ENCODE measurements at places on chromosomes 16 and 17.

GRCh38 chr17:15516150-15516549 is 47.1 kb downstream of the TVP23C start:
- DNase-seq: no peak

- DNase-seq: no peak
Observed at GRCh38 chr17:40541873-40542557, 23.3 kb downstream of the CCR7 start.

DNA sequence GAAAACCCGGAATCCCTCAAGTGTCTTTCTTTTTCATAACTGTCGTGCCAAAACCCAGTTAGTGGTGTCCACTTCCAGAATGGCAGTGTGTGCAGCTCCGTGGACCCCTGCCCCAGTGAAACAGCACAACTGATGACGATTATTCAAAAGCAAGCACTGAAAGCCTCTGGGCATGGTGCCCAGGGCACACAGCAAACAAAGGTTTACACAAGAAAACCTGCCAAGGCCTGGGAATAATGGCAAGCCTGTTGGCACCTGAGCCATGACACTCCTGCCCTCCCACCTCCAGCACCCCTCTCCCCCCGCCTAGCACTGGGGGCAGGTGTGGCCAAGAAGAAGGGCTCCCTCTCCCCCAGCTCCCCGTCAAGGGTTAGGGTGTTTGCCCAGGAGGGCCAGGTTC is 2.8 kb downstream of the PKMYT1 start:
- no peak for DNase-seq

DNA sequence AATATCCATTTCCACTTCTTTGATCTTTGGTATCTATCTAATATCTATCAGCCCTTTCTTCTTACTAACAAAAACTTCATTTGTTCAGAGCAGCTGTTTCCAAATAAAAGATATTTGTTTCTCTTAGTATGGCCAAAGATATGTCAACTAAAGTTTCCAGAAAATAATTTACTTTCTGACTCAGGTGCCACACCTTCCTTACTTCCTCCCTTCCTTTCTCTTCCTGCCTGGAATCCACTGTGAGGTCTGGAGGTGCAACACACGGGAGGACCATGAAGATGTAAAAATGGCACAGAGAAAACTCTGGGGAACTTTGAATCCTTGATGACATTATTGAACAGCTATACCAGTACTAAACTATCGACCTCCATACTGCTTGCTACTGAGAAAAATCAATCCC is 14.0 kb downstream of the MED13 start:
- DNase-seq: no peak

- DNase-seq: no peak
Observed at GRCh38 chr16:81615411-81615810, 163.7 kb upstream of the PLCG2 start.

GRCh38 chr16:65754820-65755691 is 611.4 kb upstream of the CDH5 start:
- DNase-seq: no peak

DNA sequence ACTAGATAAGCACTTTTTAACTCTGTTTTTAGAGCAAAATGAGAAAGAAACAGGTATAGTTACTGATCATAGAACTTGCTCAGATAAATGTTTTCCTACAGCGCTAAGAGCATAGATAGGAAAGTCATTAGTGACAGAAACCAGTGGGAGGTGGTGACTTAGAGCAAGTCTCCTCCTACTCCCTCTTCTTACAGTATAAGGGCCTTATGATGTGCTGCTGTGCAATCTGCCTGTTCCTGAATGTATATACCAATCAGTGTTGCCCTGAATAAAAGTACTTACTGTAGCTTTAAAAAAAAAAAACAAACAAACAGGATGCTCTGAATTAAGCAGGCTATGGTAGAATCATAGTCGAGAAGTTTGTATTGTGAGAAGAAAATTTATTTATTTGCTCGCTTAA is 23.3 kb upstream of the RASL10B start:
- no peak for DNase-seq

- no peak for DNase-seq
Observed at GRCh38 chr17:81056312-81056711, 21.4 kb downstream of the BAIAP2 start.

- DNase-seq: no peak
Observed at GRCh38 chr16:53519417-53520091, 16.5 kb upstream of the AKTIP start.

DNA sequence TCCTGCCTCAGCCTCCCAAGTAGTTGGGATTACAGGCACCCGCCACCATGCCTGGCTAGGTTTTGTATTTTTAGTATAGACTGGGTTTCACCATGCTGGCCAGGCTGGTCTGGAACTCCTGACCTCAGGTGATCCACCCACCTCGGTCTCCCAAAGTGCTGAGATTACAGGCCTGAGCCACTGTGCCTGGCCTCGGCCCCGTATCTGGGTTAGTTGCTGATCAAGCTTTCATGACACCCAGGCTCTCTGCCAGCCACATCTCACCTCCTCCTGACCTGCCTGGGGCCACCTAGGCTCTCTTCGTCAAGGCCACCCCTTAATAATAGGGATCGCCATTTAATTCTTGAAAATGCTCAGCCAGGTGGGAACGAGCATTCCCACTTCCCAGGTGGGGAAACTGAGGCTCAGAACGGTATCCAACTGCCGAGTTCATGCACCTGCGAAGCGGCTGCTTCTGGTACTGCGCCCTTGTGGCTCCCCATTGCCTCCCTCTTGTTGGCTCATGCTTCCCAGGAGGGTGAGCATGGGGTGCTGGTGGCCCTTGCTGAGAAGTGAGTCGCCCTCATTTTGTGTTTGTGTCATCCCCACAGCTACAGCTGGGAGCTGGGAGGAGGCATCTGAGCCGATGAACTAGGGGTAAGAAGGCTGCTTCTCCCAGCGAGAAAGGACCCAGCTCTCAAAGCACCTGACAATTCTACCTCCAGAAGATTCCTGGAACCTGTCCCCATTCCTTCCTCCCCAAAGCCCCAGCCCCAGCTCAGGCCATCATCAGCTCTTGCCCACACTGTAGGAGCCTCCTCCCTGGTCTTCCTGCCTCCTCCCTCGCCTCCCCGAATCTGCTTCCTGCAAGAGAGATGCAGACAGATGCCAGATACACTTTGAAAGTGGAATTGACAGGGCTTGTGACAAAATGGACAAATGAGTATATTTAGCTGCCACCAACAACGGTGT is 17.3 kb upstream of the SNN start:
- DNase-seq: no peak

- no peak for DNase-seq
Observed at GRCh38 chr17:39096508-39097149, 54.8 kb downstream of the PLXDC1 start.

- no peak for DNase-seq
Observed at GRCh38 chr17:29929006-29929532, 959 bp downstream of the SSH2 start.

- DNase-seq: no peak
Observed at GRCh38 chr16:1155353-1156054, 2.6 kb downstream of the CACNA1H start.

- DNase-seq: no peak
Observed at GRCh38 chr16:322476-323143, 29.9 kb downstream of the AXIN1 start.

GRCh38 chr17:16529906-16530305 is 37.9 kb upstream of the LRRC75A start:
- no peak for DNase-seq

GRCh38 chr16:87681981-87682570 is 79.8 kb downstream of the JPH3 start:
- no peak for DNase-seq

DNA sequence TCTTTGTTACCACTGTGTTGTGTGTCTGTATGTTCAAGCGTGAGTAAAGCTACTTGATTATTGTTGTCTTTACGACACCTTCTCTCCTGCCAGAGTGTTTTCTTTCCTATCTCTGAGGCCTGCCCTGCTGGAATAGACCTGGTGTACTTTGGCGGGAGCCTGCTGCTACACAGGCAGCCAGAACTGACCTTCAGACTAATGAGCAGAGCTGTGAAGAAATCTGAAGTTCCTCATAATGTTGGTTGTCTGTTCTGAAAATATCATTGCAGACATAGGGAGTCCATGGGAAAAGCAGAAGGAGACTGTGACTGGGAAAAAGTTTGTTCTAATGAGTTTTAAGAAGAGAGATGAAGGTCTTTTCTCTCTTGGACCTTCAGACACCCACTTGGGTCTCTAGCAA is 9.8 kb downstream of the RHOT1 start:
- DNase-seq: no peak

DNA sequence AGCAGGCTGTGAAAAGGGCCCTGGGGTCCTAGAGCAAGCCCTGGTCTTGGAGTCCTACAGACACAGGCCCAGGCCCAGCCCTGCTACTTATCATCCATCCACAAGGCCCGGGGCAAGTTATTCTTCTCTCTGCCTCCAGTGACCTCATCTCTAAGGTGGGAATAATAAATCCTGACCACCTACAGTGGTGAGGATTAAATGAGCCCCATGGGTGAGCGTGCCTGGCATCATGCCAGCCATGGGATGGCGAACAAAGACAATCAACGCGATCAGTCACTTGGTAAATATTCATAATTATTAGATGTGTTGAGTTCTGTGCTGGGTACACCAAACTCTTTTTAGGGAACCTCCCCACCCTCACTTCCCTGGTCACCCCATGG is 5.5 kb downstream of the KRT15 start:
- DNase-seq: no peak

DNA sequence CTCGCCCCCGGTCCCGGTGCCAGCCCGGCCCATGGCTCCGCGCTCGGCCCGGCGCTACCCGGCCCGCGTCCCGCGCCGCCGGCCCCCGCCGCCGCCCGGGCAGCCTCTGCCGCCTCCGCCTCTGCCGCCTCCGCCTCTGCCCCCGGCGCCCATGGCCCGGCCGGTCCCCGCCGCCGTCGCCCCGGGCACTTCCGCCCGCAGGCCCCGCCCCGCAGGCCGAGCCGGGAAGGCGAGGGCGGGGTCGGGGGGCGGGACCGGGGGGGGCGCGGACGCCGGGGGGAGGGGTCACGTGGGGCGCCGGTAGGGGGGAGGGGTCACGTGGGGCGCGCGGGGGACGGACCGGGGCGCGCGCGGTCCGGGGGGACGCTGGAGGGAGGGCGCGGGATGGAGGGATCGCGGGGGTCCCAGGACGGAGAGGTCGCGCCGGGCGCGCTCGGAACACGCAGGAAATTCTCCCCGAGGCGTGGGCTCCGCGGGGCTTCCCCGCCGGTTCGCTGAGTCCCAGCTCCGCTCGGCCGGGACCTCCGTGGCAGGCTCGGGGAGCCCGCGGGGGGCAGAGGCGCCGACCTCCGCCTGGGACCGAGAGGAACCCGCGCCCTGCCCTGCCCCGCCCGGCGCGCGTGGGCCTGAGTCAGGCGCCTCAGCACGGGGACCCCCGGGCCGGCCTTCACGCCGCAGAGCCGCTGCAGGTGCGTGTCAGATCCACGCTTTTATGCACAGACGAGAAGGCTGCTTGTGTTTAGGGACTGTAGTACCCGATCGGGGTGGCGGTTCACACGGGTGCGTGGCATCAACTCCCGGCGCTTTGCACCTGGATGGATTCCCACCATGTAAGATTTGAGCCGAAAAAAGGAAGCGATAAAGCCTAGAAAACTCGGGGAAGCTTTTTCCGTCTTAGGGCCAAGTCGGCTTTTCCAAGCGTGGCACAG is at the start of gene PGAP6:
Gene PGAP6, minus strand, starts transcription at position 190 of the 929 bp plus-strand sequence. Its CDS starts 157 bp downstream, at position 33.
- no peak for DNase-seq

DNA sequence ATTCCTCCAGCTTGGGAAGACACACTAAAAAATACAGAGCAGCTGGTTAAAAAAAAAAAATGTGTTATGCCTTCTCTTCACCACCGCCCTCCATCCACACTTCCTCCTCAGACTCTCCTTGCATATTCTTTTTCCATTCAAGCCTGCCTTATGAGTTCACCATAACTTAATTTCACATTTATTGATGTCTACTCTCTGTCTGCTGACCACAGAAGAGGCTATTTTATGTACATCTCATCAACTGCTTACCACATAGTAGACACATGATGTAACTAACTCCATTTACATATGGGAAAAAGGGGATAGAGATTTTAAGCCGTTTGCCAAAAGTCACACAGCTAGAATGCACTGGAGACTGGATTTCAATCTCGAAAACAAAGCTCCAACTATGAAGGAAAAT is 409.8 kb downstream of the CDH11 start:
- no peak for DNase-seq

DNA sequence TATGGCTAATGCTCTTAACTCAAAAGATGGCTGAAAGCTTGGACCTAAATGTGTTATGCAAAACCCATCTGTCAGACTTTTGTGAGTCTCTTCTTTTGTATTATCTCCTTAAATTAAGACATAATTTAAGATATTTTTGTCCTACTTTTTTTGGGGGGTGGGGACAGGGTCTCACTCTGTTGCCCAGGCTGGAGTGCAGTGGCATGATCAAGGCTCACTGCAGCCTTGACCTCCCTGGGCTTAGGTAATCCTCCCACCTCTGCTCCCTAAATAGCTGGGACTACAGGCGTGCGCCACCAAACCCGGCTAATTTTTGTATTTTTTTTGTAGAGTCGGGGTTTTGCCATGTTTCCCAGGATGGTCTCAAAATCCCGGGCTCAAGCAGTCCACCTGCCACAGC is 7.1 kb downstream of the CLTC start:
- DNase-seq: no peak

- no peak for DNase-seq
Observed at GRCh38 chr16:14641926-14642325, 9.2 kb downstream of the BFAR start.

DNA sequence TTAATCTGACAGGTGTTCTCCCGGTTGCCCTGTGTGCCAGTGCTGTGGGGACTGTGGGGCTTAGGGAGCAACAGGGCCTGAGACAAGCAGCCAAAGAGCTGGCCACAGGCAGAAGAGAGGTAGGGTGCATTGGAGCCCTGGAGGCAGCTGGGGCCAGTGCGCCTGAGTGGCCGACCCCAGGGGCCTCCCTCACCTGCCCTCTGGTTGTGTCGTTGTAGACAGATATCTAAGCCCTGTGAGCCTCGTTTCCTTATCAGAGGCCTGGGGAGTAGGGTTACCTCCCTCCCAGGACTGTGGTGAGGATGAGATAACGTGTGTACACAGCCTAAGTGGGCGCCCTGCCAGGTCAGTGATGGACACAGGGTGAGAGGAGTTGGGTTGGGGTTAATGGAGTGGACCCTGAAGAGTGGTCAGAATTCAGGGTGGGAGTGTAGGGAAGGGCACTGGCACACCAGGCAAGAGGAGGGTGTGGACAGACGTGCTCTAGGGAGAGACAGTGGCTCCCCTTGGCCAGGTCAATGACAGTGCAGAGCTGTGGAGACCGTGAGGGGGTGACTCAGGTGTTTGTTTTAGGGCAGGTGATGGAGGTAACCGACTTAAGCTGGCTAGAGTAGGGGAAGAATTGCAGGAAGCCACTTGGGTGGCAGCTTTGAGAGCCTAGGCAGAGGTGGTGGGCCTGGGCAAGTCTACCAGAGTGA is 3.4 kb downstream of the NARF start:
- no peak for DNase-seq

DNA sequence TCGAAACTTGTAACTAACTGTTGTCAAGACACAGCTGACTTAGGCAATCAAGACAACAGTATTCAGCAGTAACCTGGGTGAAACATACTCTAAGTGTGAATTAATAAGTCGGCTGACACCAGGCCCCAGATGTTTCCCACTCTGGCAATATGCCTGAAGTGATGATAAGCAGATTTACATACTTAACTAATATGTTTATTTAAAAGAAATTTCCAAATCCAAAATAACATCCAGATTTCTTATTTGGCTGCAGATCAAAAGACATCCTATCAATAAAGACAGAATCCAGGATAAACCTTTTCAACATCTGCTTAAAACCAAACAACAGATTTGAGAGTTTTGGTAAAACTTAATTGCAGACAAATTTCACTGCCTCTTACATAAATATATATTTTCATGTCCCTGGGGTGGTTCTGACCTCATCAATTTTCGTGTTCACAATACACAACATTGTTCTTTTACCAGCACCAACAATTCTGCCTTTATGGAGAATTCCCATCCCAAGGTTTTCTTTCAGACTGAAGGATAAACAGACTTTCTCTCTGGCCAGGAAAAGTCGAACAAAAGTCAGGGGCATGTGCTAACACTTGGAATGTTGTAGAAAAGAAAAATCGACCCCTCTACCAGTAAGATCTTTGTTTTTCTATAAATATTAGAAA is 45.1 kb upstream of the TOX3 start:
- DNase-seq: no peak
